ENCODE measurements at places on chromosomes 12 and 14.

- no peak for DNase-seq
Observed at GRCh38 chr14:62682208-62682607, 363.1 kb downstream of the KCNH5 start.

GRCh38 chr12:7411343-7411742, 32.6 kb downstream of the CD163L1 start:
- DNase-seq = no peak

GRCh38 chr12:47903927-47904712, 674 bp downstream of the VDR start:
- DNase-seq = no peak

GRCh38 chr12:118398524-118398923, 22.2 kb downstream of the SUDS3 start:
- DNase-seq = no peak

GRCh38 chr12:47350062-47350408, 270.3 kb upstream of the AMIGO2 start:
- DNase-seq = no peak

- no peak for DNase-seq
Observed at GRCh38 chr14:44428231-44428945, 78.7 kb downstream of the FSCB start.

DNA sequence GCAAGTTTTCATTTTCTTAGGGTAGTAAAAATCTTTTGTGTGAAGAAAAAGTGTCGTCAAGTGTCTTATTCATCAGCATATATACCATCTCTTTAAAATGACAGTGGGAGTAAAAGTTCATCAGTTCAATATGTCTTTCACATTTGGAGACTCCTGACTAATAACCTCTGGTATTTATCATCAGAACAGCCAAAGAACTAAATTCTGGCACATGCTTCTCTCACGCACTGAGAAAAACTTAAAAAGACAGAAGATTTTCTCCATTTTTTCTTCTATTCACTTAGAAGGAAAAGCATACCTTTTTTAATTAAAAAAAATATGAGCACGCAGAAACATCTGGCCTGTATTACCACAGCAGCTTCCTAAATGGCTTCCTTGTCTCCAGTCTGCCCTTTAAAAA, 265.7 kb downstream of the AKAP6 start:
- DNase-seq = no peak

GRCh38 chr14:59785629-59786028, 84.9 kb downstream of the RTN1 start:
- DNase-seq = no peak

GRCh38 chr12:103442182-103442555, 53.6 kb downstream of the C12orf42 start:
- DNase-seq = no peak

- DNase-seq = no peak
Observed at GRCh38 chr12:126083926-126084325, 1018.7 kb downstream of the AACS start.

GRCh38 chr14:72982146-72982708, 44.7 kb downstream of the ZFYVE1 start:
- DNase-seq = no peak

DNA sequence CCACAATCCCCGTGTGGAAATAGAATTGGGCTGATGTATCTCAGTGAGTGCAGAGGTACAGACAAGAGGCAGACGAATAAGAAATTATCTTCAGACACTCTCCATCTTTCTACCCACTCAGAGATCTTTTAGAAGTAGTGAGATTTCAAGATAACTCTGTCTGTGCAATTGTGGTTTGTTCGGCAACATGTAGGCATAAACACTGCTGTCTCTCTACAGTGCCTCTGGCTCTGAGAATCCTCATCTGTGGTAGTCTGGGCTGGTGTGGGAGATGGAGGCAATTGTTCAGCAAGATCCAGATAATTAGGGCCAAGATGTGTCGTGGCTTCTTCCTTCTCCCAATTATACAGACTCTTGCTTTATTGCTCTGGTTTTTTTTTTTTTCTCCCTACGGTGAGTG, 3.1 kb downstream of the HOXC13 start:
- DNase-seq = no peak

- no peak for DNase-seq
Observed at GRCh38 chr14:68564191-68564825, 228.6 kb downstream of the ZFP36L1 start.

DNA sequence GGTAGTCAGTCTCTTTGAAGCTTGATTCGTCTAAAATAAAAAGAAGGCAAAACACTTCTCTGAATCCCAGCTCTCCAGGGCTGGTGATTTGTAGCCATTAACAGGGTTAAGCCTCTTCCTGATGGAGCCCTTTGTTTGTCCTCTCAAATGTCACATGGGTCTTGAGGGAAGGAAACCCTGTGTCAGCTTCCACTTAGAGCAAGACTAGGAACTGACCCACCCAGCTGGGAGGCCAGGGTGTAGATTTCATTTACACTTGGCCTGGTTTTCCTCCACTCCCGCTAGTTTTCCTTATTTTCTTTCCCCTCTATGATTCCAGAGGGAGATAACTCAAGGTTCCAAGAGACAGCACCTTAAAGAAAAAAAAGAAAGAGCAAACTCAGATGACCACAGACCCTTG, 230.5 kb upstream of the EGLN3 start:
- DNase-seq = no peak

DNA sequence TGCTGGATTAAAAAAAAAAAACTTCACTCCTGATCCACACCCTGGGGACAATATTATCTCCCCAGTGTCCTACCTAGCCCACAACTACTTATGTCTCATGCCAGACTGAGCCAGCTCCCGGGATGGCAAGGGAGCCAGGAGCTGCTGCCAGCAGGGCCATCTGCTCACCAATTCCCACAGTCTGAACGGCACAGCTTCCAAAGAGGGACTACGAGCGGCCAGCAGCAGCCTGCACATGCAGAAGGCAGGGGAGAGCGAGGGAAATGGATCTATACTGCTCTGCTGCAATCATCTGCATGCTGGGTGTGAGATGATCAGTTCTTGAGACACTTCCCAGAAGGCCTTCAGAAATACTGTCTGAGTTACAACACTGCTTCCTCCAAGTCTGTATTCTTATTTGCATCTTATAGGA, 11.1 kb downstream of the SSH1 start:
- DNase-seq = no peak

DNA sequence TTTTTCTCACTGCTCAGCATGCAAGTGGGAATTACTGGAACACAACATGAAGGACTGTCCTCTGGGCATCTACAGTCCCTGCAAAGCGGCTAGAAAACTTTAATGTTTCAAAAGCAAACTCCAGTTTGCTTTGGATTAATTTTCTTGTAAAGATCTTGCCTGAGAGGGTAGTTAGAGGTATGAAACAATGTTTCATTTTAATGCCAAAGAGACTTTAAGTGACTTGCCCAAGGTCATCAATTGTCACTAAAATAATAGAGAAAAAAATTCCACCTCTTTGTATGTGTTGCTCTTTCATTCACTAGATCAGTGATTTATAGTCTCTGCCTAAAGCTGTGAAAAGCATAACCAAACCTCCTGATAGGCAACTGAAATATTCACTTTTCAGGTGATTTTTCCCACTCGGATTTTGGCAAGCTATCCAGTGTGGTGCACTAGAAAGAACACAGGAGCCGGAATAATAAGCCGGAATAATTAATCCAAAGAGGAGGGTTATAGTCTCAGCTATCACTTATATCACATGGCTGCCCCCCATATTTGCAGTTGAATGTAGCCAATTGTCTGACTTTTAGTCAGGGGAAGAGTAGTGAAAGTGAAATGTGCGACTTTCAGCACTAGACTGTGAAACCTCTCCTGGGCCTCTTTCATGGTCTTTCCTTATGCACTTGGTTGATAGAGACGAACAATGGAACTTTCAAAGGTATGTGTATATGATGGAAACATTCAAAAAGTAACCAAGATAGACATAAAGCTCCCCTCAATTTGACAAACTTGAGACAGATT, 107.7 kb downstream of the SLC6A15 start:
- no peak for DNase-seq

DNA sequence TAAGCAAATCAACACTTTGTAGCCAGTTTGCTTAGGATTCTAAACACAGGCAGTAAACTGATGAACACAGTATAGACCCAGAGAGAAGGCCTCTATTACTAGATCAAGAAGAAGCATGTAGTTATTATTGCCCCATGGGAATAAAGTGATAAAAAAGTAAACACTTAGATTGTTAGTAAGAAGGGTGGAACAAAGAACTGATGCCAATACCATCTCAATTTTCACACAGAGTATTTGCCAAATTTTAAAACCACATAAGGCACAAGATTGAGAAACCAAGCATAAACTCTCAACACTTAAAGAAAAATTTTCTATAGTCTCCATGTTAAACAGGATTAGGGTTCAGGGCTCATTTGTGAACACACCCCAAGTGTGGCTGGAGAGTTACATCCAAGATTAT, 77.0 kb upstream of the SYT1 start:
- no peak for DNase-seq

- no peak for DNase-seq
Observed at GRCh38 chr14:85516239-85517113, 13.5 kb upstream of the FLRT2 start.

- DNase-seq = no peak
Observed at GRCh38 chr14:105605464-105606304, 79.3 kb downstream of the TMEM121 start.

- DNase-seq = no peak
Observed at GRCh38 chr12:24109381-24110039, 160.0 kb upstream of the SOX5 start.

GRCh38 chr14:54435500-54435981, 5.6 kb downstream of the CNIH1 start:
- no peak for DNase-seq

DNA sequence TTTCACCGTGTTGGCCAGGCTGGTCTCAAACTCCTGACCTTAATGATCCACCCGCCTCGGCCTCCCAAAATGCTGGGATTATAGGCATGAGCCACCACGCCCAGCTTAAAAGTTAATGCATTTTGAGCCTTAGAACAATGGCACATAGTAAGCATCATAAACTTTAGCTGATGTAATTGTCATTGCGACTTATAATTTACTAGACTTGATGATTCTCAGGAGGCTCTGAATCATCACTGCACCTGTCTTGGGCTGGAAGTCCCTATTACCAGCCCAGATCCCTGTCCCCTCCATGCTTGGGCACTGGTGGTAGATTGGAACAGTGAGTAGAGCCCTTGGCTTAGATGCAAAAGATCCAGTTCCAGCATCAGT, 26.1 kb downstream of the KMT5A start:
- DNase-seq = no peak

DNA sequence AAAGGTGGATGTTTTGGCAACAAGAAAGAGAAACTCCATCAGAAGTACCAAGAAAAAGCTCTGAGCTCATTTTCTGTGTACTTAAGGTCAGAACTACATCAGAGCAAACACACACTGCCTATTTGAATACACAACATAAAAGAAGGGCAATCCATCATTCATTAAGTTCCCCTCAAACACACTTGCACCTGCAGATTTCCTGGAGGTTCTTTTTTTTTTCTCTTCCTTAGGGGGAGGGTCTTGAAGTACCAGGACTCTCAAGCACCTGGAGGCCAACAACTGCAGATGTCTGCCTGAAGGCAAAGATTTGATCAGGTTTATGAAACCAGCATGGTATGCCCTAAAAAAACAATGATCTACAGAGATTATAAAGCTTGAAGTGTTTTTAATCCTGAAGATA, 26.1 kb upstream of the PTHLH start:
- no peak for DNase-seq

- DNase-seq = no peak
Observed at GRCh38 chr12:25718081-25718731, 165.1 kb upstream of the LMNTD1 start.

- no peak for DNase-seq
Observed at GRCh38 chr12:51395283-51396230, 4.4 kb upstream of the GALNT6 start.

- no peak for DNase-seq
Observed at GRCh38 chr12:33322519-33322918, 117.1 kb downstream of the SYT10 start.

- no peak for DNase-seq
Observed at GRCh38 chr12:104910196-104910840, 47.8 kb downstream of the SLC41A2 start.

GRCh38 chr12:62438098-62438692, 28.4 kb upstream of the MON2 start:
- DNase-seq = no peak

- no peak for DNase-seq
Observed at GRCh38 chr12:82554529-82554928, 132.2 kb upstream of the TMTC2 start.

- DNase-seq = no peak
Observed at GRCh38 chr14:98909251-98909944, 362.6 kb downstream of the BCL11B start.

- no peak for DNase-seq
Observed at GRCh38 chr12:63764481-63764880, 15.2 kb upstream of the RXYLT1 start.

Data from cortex of kidney (tissue), 1 donor.